ENCODE measurements at places on chromosomes 16 and 17.

- no peak for DNase-seq
These were observed 12.1 kb downstream of the ACLY start for GRCh38 chr17:41906465-41907184.

DNA sequence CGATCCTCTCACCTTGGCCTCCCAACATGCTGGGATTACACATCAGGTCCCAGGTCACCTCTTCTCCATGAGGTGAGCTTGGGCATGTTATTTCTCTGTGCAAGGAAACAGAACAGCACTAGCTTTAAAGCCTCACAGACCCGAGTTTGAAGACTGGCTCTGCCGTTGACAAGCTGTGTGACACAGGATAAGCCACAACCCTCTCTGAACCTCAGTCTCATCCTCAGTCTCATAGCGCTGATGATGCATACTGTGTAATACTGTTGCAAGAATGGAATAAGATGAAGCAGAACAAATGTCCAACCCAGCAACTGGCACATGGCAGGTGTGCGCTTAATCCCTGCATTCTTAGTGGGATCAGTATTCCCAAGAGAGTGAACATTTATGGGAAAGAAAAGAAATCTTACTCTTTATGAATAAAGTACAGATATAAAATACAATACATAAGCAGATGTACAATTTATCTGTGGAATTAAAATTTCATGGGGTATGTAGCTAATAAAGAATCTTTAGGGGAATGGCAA is 43.5 kb downstream of the ABAT start:
- DNase-seq = no peak

DNA sequence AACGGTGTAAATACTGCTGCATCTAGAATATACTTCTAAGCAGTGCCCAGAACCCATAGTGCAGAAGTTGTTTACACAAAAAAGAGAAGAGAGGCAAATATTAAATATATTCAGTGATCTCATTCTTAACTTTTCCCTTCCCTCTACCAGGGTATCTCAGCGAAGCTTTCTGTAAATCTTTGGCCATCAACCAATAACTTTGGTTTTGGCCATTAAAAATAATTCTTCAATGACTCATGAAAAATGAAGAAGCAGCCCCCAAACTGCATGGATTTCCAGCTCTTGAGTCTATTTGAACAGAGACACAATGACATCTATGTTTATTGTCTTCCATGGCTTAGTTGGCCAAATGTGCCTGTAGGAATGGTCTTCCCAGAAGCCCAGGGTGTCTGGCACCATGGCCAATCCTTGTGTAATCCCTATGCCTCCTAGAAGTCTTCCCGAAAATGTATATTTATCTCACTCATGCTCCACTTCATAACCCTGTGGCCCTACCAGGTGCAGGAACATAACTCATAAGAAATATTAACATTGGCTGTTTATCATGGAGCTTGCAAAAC is 646.6 kb downstream of the TOX3 start:
- no peak for DNase-seq

DNA sequence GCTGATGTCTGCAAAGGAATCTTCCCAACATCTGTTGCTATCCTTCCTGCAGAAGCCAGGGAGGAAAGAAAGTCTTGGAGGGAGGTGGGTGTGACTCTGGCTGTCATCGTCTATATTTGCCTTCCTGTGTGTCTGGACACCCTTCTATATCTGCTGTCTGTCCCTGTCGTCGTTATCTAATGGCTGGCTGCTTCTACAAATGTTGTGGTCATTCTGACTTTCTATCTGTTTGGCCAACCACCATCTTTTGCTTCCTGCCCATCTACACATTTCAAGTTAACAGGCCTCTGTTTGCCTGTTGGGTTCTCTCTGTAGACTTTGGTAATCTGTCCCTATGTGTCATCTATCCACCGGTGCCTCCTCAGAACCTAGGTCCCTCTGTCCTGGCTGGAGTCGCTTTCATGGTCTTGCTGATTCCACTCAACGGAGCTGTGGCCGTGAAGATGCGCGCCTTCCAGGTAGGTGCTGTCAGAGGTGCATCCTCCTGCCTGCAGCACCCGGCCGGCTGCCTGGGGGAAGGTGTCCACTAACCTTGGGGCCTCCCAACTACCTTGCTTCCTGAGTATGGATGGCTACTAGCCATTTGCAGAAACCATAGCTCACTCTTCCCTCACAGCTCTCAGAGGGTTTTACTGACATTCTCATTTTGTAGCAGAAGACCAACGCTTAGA is 30.2 kb downstream of the ABCC3 start:
- DNase-seq = no peak

- no peak for DNase-seq
These were observed 9.4 kb downstream of the SNX20 start for GRCh38 chr16:50671644-50672260.

GRCh38 chr16:27270349-27270748 is 1.8 kb upstream of the NSMCE1 start:
- no peak for DNase-seq

DNA sequence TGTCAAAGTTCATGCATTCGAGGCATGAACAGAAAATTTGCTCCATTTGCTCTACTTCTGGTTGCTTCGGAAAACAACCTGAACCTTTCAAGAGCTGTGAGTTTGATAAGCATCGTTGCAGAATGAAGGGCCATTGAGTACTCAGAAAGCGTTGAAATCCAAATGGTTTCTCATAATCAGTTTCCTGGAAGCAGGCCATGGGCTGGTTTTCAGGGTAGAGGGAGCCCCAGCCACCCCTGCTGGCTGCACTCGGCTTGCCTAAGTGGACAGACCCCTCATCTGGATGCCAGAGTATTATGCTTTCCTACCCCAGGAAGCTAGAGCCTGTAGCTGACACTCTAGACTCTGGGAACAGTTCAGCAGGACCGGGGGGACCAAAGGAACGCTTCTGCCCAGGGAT is 24.4 kb downstream of the SCNN1G start:
- DNase-seq = no peak

GRCh38 chr17:67461228-67461780 is 84.2 kb downstream of the PITPNC1 start:
- no peak for DNase-seq

- no peak for DNase-seq
These were observed 56.4 kb downstream of the CMIP start for GRCh38 chr16:81500833-81501521.

GRCh38 chr16:74732707-74733350 is 32.2 kb upstream of the MLKL start:
- no peak for DNase-seq

GRCh38 chr17:81667754-81668153 is 1.2 kb downstream of the CCDC137 start:
- no peak for DNase-seq

GRCh38 chr17:37361543-37361942 is 14.2 kb upstream of the C17orf78 start:
- no peak for DNase-seq

DNA sequence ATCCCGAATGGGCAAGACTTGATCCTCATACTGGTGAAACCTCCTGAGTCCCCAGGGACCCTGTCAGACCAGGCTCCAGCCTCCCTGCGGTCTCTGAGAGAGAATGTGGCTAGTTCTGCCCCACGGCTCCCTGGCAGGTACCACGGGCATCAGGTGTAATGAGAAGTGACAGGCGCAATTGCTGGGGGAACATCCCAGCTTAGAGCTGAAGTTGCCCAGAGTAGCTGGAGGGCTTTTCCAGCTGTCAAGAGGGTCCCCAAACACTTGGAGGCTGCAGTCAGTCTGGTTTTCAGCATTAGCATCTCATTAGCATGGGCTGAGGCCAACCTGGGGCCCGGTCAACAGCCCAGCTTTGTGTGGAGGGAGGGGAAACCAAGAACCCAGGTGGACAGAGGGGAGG is 100.0 kb upstream of the TMEM132E start:
- no peak for DNase-seq
